ENCODE measurements at places on chromosomes 13 and 19. TPM values are rescaled to one million over a fixed set of nuclear protein-coding genes. Genes with fewer than 3 reads are reported as not detected.

Gene MAP1S
- total RNA-seq: 47.6 TPM

Gene DZIP1
- total RNA-seq: not detected

Gene HIPK4
- not detected for total RNA-seq

Gene MED25
- total RNA-seq: 67.9 TPM

Gene MUC16
- 0.07 TPM for total RNA-seq

Gene CYP2A6
- total RNA-seq: not detected

Gene ZNF626
- 4.0 TPM for total RNA-seq

Gene GRK1
- not detected for total RNA-seq

Gene NDUFA13
- total RNA-seq: 196 TPM

Gene OR10H2
- total RNA-seq: not detected

Gene ZNF850
- 1.7 TPM for total RNA-seq

Gene ZNF790
- 3.7 TPM for total RNA-seq

Gene HDGFL2
- 32.7 TPM for total RNA-seq

Gene CIC
- total RNA-seq: 124 TPM

Gene DYRK1B
- total RNA-seq: 32.6 TPM

Gene ENOX1
- total RNA-seq: not detected

Gene S1PR4
- total RNA-seq: 159 TPM

Gene FAM216B
- not detected for total RNA-seq

Gene IGFL1
- total RNA-seq: not detected

Gene FFAR1
- not detected for total RNA-seq

Gene DPF1
- total RNA-seq: not detected

Gene ZNF737
- total RNA-seq: 11.3 TPM

Gene ANKRD24
- total RNA-seq: 1.5 TPM

Gene CYP4F8
- total RNA-seq: not detected

Gene CLDN10
- not detected for total RNA-seq

Gene FPR2
- total RNA-seq: not detected

Gene ZNF844
- 5.0 TPM for total RNA-seq

Gene CPT1C
- 0.47 TPM for total RNA-seq
